T-helper 9 cell (primary cell): ENCODE measurements at places on chromosomes 3 and 15.

DNA sequence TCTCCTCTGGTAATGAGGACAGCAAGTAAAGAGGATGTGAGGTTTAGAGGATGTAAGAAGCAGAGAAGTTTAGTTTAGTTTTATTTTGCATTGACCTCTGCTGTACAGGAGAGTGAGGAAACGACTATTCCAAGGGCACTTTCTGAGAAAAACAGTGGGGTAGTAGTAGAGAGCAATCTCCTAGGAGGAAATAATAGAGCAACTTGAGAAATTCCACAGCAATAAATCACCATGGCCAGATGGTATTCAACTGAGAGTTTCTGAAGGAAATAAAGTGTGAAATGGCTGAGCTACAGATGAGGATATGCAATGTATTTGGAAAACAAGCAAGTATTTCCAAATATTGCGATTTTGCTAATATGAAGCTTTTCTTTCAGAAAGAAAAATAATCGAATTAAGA is 118.9 kb downstream of the DPH6 start:
- no peak for DNase-seq

GRCh38 chr15:33040496-33040895 is 154.0 kb downstream of the FMN1 start:
- DNase-seq, result no peak

GRCh38 chr15:33188641-33189257 is 5.8 kb downstream of the FMN1 start:
- DNase-seq, result no peak

DNA sequence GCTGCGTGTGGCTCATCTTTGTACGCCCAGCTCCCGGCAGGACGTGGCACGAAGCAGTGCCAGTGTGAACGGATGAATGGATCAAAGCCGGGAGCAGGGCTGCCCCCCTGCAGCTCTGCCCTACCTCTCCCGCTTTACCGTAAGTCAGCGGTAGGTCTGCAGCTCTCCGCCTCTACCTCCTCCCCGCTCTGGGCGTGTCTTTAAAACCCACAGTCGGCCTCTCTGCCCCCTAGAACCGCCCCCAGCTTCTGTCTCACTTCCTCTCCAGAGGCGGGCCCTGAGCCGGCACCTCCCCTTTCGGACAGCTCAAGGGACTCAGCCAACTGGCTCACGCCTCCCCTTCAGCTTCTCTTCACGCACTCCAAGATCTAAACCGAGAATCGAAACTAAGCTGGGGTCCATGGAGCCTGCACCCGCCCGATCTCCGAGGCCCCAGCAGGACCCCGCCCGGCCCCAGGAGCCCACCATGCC is at the start of gene PML:
PML (plus strand) TSS at position 304 of the 471 bp plus-strand sequence; CDS start at position 401, 97 bp downstream.
- DNase-seq, result peak; percentile 85

DNA sequence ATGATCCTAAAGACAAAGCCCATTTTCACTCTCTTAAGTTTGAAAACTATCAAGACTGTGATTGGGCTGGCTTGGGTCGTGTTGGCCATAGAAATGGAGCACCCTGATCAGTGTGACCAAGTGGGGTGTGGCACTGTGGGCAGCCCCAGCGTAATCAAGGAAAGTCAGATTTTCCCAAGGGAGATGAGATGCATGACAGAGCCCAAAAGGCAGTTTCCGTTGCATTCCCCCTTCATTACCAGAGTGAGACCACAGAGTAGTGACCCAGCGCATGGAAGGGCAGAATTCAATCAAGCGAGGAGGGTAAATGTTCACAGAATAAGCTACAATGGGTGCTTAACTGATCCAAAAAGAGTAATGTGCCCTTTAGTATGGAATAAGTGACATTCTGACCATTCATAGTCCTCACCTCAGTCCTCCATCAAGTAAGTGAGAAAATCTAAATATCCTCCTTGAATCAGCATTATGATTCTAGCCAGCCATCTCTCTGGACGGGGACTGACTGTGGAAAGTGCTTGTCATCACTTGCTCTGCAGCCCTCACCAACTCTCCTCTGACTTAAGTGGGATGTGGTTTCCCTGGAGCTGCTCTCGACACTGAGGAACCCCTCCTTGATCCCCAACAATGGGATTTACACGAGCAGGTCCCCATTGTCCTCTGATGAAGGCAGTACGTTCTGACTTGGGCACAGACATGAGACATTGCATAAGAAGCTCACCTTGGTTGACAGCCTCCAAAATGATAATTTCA is 430.5 kb downstream of the OCA2 start:
- DNase-seq, result no peak

DNA sequence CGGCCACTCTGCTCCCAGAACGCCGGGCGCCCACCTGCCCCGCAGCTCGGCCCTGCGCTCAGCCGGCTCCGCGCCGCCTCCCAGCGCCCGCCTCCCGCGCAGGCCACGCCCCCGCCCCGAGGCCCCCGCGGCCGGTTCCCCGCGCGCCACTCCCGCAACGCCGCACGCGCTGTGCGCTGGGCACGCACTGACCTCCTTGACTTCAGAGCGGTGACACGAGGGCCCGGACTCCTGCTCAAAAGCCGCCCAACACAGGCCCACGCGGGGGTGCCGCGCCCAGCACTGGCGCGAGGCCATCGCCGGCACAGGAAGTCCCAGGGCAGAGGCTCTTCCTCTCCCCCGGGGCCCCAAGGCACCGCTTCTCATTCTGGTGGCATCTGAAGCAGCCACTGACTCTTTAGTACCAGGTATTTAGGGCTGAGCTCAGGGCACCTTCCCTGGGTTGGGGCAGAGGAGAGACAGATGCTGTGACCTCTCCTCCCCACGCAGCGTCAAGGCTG is 12.4 kb downstream of the TNK2 start:
- peak; percentile 53 for DNase-seq

DNA sequence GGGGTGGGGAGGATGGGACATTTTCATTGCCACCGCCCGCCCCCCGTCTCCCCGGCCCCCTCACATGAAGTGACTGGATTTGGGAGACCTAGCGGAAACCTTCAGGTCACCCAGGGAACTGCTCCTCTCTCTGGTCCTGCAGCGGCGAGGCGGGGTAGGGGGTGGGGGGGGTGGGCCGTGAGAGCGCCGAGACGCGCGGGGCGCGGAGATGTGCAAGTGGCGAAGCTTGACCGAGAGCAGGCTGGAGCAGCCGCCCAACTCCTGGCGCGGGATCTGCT is 712 bp upstream of the MME start:
- DNase-seq, result no peak

DNA sequence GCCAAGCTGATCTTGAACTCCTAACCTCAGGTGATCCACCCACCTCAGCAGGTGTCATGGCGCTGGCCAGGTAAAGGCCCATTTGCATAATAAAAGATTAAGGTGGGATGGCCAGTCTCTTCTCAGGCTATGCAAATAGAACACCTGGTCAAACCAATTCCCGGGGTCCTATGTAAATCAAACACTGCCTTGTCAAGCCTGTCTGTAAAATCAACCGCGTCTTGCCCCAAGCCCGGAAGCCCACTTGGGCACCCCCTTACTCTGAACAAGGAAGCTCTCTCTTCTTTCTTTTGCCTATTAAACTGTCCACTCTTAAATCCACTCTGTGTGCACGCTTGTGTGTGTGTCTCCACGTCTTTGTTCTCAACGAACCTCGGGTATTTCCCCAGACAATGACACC is 13.0 kb upstream of the POC1A start:
- DNase-seq, result no peak

DNA sequence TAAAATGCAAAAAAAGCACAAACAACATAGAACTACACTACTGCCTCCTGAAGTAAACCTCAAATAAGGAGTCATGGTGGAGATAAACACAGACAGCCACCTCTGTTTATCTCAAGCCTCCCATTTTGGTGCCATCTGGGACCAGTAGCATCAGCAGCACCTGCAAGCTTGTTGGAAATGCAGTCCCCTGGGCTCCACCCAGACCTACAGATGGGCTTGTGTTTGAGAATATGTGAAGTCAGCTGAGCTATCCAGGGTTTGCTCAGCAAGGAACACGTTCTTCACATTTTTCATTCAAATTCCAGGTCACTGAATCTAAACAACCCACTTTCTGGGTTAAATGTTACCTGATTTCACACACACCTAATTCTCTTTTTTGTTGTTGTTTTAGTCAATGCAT is 45.5 kb downstream of the RASGRF1 start:
- DNase-seq, result no peak

GRCh38 chr3:123299581-123299980 is 97.8 kb downstream of the SEC22A start:
- DNase-seq, result no peak

GRCh38 chr3:131503320-131503635 is 507 bp upstream of the MRPL3 start:
- no peak for DNase-seq

GRCh38 chr15:70535071-70535954 is 228.0 kb downstream of the UACA start:
- DNase-seq, result peak; percentile 42

DNA sequence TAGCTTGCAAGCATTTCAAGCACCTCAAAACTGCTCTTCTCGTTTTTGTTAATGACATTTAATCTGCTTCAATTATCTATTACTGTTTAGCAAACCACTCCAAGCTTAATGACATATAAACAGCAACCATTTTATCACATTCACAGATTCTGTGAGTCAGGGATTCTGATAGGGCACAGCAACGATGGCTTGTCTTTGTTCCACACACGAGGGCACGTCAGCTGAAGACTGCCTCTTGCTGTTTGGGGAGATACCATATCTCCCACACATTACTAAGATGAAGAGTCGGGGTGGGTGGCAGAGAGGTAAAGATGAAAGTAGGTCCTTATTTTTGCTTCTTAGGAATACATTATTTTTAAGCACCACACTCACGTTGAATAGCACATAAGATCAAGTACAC is 19.3 kb downstream of the CPOX start:
- no peak for DNase-seq

- DNase-seq, result no peak
Measured at GRCh38 chr3:108296239-108296638, at the start of gene HHLA2. HHLA2 (plus strand) TSS chr3:108296548; CDS start chr3:108351814, 55,266 bp downstream.

DNA sequence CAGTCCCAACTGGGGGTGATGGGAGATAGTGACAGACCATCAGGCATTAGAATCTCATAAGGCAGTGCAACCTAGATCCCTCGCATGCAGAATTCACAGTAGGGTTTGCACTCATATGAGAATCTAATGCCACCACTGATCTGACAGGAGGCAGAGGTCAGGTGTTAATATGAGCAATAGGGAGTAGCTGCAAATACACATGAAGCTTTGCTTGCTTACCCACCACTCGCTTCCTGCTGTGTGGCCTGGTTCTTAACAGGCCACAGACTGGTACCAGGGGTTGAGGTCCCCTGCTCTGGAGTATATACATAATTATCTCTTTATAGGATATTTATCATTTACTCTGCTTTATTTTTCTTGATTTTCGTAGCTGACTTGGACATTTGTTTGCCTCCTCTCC is 36.0 kb upstream of the ZMAT3 start:
- DNase-seq, result no peak

- no peak for DNase-seq
Measured at GRCh38 chr15:81765816-81766215, 280.0 kb downstream of the MEX3B start.

DNA sequence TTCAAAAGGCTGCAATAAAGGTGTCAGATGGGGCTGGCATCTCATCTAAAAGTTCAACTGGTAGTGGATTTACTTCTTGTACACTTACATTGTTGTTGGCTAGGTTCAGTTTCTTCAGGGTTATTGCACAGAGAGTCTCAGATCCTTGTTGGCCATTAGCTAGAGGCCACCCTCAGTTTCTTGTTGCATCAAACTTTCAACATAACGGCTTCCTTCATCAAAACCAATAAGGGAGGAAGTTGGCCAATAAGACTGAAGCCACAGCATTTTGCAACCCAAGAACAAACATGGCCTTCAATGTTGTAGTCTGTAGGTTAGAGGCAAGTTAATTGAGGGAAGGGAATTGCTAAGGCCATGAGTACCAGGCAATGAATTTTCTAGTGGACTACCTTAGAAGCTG is 218.0 kb downstream of the ZBBX start:
- no peak for DNase-seq

DNA sequence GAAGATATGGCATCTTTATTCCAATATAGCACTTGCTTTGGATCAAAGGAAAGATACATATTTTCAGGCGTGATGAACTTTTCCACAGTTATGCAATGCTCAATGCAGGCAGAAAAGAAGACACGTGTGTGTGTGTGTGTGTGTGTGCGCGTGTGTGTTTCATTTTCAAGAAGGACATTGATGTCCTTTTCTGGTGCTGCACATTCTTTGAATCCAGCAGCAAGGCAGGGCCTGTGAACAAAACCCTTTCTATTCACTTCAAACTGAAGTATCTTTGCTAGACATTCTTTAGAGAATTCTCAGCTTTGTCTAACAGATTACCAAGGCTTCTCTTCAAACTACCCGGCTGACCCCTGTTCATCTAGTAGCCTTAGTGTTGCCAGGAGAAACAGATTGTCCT is 124.6 kb downstream of the CD47 start:
- DNase-seq, result no peak

DNA sequence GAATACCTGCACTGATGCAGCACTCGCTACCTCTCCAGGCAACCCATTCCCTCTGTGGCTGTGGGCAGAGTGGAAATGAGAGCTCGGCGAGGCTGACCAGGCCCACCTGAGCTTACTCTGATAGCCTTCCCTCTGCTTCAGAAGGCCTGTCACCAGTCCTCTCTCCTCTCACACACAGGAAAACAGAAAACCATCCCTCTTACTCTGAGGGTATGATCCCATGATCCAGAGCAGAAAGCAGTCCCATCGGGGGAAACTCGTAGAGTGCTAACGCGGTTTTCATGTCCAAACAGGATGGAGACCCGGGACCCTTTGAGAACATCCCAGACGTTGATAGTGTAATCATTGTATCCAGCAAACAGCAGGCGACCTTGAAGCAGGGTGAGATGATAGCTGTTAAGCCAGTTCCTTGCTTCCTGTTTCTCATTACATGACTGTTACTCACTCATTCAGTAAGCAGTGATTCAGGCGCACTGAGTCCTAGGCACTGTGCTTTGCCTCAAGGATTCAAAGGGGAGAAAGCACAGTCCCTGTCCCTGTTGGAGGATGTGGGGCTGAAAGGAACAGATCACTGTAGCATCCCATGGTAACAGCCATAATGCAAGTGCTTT is 11.8 kb upstream of the BCL2L10 start:
- no peak for DNase-seq

DNA sequence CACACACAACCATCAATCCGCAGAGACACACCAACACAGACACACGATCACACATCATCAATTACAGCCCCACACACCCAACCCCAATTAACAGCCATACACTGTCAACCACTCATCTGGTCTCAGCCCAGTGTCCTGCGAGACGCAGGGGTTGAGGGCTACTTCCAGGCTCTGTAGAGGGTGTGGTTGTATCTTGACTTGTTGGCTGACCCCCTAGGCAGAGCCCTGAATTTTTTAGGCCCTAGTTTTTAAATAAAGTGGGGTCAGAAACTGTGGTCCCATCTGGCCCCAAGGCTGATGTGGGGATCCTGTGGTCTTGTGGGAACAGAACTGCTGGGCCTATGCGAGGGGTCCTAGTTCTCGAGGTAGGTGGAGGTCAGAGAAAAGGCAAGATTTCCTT is 9.2 kb downstream of the VILL start:
- no peak for DNase-seq

DNA sequence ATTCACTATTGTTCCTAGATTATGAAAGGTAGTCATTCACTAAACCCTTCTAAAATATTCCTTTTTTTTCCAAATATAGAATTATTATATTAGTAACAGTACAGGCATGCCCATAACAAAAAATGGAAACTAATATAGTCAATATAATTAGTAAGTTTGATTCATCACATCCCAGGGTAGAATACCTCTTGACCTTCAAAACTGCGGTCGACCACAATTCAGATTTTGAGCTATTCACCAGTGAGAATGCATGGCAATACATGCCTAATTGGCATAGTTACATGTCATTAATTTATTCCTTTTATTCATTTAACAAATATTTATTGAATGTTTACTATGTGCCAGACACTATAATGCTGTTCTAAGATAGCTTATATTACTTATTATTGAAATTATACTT is 98.0 kb downstream of the CHL1 start:
- DNase-seq, result no peak

GRCh38 chr15:26670116-26670515 is 102.8 kb downstream of the GABRB3 start:
- no peak for DNase-seq
